ENCODE measurements at places on chromosomes 16 and 17. TPM values are rescaled to one million over a fixed set of nuclear protein-coding genes. Genes with fewer than 3 reads are reported as not detected.

Gene CASKIN1
- total RNA-seq, result 0.15 TPM

Gene KRTAP3-1
- total RNA-seq, result not detected

Gene NUP85
- total RNA-seq, result 76.2 TPM

Gene KRTAP2-2
- total RNA-seq, result not detected

Gene HES7
- 0.19 TPM for total RNA-seq

Gene GPR142
- not detected for total RNA-seq

All from aorta (tissue), 5 donors.